Stimulated activated CD4-positive, alpha-beta T cell treated with anti-CD3 and anti-CD28 coated beads, Interleukin-1b, Interleukin-23, amount 100 ng/mL, for 1 hour (primary cell): ENCODE measurements at places on chromosomes 4 and X.

GRCh38 chrX:87376896-87377295 lies 140.7 kb upstream of the KLHL4 start:
- no peak for DNase-seq

DNA sequence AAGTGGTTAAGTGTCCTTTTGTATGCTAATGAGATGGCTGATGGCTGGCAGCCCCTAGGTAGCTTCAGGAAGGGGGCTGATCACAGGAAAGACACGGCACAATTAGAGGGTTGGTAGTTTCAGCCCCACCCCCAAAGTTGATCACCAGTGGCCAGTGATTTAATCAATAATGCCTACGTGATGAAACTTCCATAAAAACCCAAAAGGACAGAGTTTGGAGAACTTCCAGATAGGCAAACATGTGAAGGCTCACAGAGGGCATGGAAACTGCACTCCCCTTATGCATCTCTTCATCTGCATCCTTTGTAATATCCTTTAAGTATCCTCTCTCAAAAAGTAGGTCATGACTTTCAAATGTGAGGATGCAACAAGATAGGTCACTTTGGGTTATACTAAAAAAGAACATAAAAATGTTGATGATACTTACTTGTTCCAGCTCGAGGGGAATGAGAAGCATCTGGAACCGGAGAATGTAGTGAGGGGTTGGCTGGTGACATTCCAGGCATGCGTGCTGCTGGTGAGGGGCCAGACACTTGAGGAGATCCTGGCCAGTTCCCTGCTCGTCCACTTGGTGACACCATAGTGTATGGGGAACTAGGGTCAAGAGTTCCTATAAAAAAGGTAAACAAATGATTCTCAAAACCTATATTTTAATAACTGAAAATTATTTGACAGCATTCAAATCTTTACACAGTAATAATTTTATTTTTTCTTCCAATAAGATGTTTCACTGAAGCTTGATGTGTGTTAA lies 16.7 kb upstream of the CXorf38 start:
- no peak for DNase-seq

- no peak for DNase-seq
Observed at GRCh38 chr4:26916195-26916594, 55.6 kb downstream of the STIM2 start.

DNA sequence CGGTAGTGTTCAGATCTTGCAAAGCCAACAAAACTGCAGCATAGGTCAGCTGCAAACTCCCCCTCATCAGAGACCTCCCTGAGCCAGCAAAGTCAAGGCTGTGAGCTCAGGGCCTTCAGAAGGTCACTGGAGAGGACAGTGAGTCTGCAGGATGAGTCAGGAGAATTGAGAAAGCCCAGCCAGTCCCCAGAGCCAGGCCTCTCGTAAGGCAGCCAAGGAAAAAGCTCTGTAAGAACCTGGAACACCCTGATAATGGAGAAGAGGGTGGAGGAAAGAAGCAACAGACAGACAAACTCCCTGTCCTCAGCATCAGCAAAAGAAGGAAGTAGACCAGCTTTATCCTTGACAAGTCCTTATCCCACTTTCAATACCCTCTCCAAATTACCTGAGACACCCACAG lies 33.0 kb downstream of the GRIA3 start:
- no peak for DNase-seq

- no peak for DNase-seq
Observed at GRCh38 chr4:43754566-43754965, 694.0 kb downstream of the KCTD8 start.

- no peak for DNase-seq
Observed at GRCh38 chrX:69311936-69312670, 146.8 kb upstream of the PJA1 start.

- DNase-seq, result no peak
Observed at GRCh38 chr4:170058826-170059225, 30.9 kb downstream of the AADAT start.

- no peak for DNase-seq
Observed at GRCh38 chr4:61044837-61045236, 155.3 kb upstream of the ADGRL3 start.

DNA sequence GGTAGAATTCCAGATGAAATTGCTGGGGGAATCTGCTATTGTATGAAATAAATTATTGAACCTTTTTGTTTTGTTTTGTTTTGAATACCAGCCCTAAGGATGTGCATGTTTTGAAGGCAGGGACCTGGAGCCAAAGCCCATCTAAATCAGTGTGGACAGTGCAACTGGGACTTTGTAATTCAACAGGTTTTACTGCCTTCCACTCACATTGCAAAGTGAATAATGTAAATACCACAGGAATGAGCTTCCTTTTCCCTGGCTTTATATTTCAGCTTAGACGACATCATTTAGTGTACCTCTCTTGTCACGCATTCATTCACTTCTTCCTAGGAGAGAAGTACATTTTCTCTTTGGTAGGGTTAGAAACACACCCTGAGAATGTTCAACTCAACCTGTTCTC lies 795.0 kb downstream of the CENPC start:
- DNase-seq, result no peak

GRCh38 chr4:41369680-41370079 lies 113.0 kb downstream of the UCHL1 start:
- DNase-seq, result no peak

DNA sequence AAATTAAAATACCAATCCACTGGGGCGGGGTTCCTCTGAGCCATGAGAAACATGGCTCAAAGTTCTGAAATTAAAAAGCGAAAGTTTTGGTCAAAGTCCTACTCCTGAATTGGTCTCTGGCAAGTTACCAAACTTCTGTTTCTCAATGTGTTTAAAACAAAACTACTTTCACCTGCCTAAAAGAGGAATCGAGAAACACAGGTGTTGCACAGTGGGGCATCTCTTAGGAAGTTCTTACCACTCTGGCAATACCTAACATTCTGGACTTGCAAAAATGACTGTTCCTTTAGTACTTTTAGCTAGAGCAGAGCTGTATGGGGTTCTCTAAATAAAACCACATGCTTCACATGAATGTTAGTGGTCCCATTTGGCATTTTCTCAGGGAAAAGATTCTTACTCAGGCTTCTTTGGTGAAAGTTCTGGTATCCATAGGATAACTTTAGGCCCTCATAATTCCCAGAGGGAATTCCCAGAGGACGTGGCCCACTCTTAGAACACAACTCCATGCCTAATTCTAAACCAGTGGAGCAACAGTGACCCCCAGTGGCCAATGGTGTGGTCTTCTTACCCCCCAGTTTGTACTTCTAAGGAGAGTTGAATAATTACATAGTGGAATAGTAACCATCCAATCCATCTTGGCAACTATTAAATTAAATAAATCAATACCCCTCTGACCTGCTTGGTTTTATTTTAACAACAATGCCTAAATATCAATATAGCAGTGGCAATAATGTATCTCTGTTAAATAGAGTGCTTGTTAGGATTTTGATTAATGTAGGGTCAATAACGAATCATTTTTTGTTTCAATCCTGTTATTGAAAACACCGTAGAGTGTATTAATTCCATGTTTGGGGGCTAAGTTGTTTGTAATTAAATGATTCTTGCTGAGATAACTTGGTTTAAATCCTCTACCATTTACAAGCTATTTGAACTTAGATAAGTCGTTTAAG lies 21.9 kb downstream of the BMP3 start:
- DNase-seq, result no peak
